CD4-positive, alpha-beta T cell treated with Interleukin-15 for 1 hour (primary cell): ENCODE measurements at places on chromosomes 2 and 18.

GRCh38 chr2:72822794-72823193 lies 3.0 kb downstream of the EXOC6B start:
- DNase-seq: no peak

DNA sequence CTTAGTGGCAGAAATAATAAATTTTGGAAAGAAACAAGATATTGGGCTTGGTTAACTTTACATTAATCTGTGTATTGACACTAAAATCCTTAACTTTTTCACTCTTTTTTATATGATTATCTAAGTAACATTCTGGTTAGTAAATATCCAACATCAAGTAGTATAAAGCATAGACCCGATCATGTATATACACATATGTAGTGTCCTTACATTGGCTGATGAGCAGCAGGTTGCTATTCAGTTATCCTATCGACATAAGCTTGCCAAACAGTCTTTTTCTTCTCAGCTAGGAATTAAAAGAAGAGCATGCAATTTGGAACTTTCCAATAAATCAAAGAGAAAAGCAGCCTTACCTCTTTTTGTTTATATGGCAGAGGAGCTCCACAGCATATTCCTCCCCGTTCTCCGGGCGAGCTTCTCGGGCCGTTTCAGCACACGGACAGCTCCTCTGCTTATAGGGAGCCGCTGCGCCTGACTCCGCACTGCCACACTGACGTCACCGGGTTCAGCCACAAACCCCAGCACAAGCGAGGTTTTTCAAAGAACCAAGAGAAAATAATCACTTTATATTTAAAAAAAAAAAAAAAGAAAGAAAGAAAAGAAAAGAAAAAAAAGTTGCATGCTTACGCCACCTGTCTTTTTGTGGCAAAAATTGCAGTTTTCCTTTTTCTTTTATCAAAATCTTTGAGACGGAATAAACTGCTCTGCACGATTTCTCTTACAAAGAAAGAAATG lies at the start of gene SCG2:
TSS of gene SCG2 (minus strand) at position 430 of the 735 bp plus-strand sequence. CDS start 3,079 bp downstream, outside the sequence.
- DNase-seq: peak; percentile 18

DNA sequence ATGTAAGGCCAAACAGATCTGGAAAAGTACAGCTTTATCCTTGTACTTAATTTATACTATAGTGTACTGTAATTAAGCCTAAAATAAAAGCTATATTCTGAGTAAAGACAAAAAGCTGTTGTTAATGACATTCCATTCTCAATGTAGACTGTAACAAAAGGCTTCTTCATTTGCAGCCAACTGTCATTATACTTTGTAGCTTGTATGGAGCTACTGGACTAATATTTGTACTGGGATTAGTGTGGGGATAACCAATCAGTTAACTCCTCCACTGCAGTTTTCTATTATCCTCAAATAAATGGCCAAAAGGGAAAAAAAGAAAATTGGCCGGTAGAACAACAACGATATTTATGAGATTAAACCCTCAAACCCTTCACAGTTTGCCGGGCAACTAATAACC lies 66.5 kb downstream of the STK39 start:
- DNase-seq: no peak

- no peak for DNase-seq
These were observed 86.4 kb downstream of the EML6 start for GRCh38 chr2:54809819-54810218.

DNA sequence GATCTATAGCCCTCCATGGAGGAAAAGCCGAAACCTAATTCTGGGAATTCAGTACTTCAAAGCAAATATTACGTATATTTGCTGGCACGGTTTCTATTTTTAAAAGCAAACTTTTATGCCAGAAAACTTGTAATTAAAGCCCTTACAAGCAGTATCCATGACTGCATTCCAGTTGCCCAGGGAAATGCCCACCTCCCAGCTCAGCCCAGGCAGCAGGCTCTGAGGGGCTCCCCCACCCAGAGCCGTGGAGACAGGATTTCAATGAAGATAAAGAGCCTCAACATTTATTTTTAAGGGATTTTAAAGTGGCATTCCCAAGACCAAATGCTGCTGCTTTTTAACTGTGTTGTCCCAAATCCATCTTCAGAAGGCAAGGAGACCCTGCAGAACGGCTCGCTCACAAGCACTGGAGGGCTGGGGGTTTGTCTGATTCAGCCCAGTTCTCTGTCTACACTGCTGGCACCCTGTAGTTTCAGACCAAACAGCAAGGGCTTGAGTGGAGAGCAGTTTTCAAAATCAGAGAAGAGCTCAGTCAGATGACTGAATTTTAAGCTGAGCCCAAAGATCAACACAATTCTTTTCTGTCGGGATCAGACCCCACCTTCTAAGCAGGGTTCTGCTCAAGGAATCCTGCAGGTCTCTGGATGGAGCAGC lies 105.1 kb downstream of the KCNF1 start:
- DNase-seq: no peak

DNA sequence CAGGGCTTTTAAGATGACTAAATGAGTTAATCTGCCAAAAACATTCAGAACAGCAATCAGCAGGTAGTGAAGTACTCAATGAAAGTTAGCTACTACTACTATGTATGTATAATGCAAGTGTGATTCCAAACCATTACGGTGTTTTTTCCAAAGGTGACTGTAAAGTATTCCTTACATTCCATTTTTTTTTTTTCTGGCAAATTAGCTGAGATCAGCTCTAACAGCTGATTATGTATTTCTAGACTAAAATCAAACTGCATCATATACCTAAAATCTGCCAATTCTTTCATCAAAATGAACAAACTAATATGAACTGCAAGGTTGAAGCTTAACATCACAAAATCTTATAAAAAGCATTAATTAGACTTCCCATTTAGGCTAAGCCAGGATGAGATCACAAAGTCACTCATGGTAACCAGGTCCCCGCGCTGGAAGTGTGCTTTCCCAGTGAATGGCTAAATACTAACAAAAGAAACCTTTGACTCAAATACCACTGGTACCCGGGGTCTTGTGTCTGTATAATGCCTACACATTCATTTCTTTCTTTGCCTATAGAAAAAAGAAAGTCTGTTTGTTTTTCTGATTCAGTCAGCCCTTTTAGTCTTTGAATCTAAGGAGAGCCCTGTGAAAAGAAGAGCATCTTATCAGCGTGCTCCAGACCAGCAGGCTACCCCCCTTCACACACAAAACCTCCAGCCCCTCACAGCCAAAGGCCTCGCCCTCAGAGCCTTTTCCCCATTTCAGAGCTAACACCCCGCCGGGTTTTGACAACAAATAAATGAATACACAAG lies 88.3 kb downstream of the RBMS1 start:
- DNase-seq: no peak
